ENCODE measurements at places on chromosomes 5 and 9. TPM values are rescaled to one million over a fixed set of nuclear protein-coding genes. Genes with fewer than 3 reads are reported as not detected.

DNA sequence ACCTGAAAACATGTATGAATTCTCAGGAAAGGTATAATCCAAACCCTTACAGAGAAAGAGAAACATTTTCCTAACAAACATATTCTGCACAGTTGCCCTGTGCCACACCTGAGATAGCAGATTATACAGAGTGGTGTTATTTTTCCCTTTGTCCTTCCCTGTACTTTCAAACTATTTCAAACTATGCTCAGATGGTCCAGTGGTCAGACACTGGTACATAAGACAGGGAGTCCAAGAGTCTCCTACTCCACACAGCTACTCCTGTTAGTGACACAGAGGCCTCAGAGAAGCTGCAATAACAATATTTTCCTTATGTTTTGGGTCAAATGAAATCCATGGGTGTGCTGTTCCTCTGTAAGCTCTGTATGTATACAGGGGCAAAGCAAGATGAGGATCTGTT is 30.0 kb upstream of the SLC22A5 start:
- H3K27ac ChIP-seq = no peak overlapping the region
- no peak for DNase-seq
- H3K4me3 ChIP-seq = no peak overlapping the region
- peaks cover 3% of the 10 kb centered on the region for H3K36me3 ChIP-seq

DNA sequence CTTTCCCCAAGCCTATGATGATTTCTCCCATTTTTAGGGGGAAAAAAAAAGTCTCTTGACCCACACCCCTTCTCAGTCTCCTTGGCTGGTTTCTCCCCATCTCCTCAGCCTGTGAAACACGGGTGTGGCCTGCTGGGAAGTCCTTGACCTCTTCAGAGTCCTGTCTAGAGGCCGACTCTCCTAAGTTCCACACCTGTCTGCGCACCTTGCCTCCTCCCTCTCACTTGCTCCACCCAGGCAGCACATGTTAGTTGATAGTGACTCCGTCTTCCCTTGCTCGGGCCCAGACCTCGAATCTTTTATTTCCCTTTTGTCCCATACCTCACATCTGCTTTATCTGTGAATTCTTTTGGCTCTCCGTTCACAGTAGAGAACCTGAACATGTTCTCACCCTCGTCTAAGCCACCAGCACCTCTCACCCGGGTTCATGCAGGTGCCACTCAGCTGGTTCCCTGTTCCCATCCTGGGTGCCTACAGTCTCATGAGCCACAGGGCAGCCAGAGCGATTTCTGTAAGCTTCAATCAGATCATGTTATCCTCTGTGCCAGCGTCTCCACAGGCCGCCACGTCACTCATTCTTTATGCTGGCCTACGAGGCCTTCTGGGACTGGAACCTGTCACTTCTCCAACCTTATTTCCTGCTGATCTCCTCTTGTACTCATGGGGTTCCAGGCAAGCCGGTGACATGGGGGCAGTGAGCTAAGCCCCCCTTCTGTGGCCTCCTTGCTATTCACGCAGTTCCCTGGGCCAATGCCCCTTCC is 51.7 kb upstream of the LRRTM2 start:
- DNase-seq = no peak
- H3K27ac ChIP-seq = no peak overlapping the region
- peaks cover 64% of the 10 kb centered on the region for H3K36me3 ChIP-seq
- H3K4me3 ChIP-seq = no peak overlapping the region
- no peaks in the 10 kb centered on the region for H3K27me3 ChIP-seq
- no peaks in the 10 kb centered on the region for H3K4me1 ChIP-seq

DNA sequence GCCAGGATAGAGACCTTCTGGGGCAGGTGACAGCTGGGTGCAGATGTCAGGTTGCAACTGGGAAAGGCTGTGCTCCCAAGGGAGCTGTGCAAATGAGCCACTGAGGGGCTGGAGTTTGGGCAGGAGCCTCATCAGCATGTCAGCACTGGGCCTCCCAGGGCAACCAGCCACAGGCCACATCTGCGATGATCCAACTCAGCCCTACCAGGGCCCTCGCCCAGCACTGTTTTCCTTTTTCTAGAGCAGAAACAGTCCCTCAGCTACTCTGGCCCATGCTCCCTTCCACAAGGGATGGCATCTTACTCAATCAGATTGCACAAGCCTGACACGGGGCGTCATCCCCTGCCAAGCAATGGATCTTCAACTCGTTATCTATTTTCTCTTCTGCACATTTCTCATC is 24.8 kb downstream of the NIPAL4 start:
- H3K4me1 ChIP-seq = peaks cover 2% of the 10 kb centered on the region
- no peak overlapping the region for H3K4me3 ChIP-seq
- peak; percentile 23 for DNase-seq
- H3K36me3 ChIP-seq = peaks cover 50% of the 10 kb centered on the region

- no peak overlapping the region for H3K27ac ChIP-seq
- no peaks in the 10 kb centered on the region for H3K36me3 ChIP-seq
- no peaks in the 10 kb centered on the region for H3K27me3 ChIP-seq
Measured at GRCh38 chr5:116468583-116468982, 106.0 kb downstream of the SEMA6A start.

EPB41L4B gene
- 0.54 TPM for total RNA-seq

Measured in IMR-90 (cell line).